Activated T-helper 1 cell treated with Interleukin-2 at 50 U/mL for 16 hours (primary cell): ENCODE measurements at places on chromosomes 5 and 9.

- no peak for DNase-seq
These were observed 5.9 kb upstream of the CDH6 start for GRCh38 chr5:31187591-31187990.

DNA sequence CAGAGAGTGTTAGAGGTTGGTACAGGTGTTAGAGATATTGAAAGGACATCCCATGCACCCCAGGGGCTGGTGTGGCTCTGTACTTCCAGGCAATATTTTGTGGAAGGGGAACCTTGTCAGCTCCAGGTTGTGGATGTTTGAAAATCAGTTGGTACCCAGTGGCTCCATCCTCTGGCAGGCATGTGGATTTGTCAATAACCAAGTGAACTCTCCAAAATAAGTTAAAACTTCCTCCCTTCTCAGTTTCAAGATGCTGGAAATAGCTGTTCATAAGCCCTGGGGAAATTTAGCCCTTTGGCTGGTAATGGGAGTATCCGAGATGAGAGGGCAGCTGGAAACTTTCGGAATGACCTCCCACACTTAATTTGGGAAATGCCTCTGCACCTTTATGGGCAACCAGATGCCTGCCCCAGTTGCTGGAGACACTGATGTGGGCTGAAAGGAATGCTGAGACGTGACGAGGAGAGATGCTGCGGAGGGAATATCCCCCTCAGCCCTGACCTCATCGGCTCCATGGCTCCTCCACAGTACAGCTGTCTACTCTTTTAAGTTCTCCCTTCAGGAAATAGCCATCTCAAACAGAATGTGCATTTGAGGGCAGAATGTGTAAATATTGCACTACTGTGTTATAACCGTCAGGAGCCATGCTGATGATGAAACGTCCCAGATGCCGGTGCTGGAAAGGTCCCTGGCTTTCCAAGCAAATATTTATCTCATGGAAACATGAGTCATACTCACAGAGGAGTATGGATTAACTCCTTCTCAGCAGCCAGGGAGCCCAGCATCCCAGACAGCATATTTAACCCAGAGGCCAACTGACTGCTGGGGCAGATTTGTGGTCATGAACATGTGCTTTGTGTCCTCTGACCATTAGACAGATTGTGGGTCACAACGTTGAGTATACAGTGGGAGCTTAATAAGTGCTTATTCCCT is 29.5 kb downstream of the TGFBI start:
- no peak for DNase-seq

GRCh38 chr9:21810388-21810787 is 8.0 kb downstream of the MTAP start:
- no peak for DNase-seq

DNA sequence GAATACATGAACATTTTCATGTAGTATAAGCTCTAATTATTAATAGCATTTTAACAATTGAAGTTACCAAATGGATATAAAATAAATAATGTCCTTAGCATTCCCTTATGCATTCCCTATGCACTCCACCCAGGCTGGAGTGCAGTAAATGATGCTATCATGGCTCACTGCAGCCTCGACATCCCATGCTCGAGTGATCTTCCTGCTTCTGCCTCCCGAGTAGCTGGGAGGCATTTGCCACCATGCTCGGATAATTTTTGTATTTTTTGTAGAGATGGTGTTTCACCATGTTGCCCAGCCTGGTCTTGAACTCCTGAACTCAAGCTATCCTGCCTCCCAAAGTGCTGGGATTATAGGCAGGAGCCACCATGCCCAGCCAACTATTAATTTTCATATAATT is 184.0 kb downstream of the PBX3 start:
- DNase-seq = no peak

DNA sequence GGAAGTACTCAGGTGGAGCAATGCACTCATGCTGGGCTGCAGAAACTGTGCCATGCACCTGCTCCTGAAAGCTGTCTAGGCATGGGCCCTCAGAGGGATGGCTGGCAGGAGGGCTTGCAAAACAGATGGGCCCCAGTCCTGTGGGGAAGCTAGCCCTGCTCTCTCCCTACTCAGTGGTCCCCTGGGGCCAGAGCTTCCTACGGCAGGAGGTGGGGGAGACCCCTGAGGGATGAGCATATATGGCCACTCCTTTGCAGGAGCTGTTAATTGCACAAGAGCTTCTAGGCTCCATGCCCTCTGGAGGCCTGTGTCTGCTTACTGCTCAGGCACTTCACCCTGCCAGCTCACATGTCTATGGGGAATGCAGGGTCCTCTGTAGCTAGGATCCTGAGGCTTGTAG is 545.3 kb upstream of the PTPRD start:
- DNase-seq = no peak

DNA sequence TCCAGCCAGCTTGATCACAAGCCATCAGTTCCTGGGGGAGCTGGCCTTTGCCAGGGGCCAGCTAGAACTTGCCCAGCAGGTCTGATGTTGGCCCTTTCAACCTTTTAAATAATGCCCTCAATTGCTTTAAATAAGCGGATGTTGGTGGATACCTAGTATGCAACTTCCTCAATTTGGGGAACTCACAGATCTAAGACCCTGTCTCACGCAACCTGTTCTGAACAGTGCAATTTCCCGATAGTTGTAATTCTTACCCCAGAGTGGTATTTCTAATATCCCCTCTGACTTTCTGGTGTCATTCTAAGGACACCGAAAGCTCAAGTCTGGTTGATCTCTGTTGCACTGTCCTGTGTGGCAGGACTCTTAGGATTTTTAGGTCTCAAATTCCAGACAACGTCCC is 23.1 kb downstream of the GALNT12 start:
- DNase-seq = no peak

GRCh38 chr9:72945391-72945790 is 7.5 kb downstream of the ALDH1A1 start:
- no peak for DNase-seq

GRCh38 chr5:134100283-134101091 is 14.0 kb upstream of the TCF7 start:
- peak; percentile 71 for DNase-seq

DNA sequence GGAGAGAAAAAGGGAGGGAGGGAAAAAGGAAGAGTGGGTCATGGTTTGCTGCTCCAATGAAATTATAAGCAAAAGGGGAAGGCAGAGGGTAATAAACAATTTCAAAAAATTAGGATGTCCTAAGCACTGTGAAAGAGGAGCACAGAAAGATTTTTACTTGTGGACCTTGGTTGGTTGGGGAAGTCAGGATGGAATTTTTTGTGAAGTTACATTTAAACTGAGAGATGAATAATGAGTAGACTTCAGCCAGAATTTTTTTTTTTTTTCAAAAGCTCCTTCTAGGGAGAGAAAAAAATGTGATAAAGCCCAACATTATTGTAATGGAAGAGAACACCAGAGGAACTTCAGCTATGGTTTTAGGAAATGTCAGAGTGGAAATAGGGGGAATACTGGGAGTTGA is 515.9 kb upstream of the PAPPA start:
- no peak for DNase-seq

DNA sequence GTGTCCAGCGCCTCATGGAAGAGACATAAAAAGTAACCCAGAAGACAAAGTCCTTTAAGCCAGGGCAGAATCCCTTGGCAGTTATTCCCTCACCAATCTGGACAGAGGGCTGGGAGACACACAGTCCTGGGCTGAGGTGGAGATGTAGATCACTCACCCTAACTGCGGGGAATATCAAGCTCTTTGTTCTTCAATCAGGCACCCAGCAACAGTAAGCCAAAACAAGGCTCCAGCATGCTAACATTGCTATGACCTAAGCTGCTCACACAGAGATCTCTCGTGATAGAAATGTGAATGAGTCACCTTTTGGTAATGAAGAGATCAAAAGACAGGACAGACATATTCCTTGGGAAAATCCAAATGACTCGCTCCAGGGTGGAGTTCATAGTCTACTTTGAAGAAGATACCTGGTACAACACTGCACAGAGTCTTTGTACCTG is 101.3 kb downstream of the FBN2 start:
- DNase-seq = no peak

DNA sequence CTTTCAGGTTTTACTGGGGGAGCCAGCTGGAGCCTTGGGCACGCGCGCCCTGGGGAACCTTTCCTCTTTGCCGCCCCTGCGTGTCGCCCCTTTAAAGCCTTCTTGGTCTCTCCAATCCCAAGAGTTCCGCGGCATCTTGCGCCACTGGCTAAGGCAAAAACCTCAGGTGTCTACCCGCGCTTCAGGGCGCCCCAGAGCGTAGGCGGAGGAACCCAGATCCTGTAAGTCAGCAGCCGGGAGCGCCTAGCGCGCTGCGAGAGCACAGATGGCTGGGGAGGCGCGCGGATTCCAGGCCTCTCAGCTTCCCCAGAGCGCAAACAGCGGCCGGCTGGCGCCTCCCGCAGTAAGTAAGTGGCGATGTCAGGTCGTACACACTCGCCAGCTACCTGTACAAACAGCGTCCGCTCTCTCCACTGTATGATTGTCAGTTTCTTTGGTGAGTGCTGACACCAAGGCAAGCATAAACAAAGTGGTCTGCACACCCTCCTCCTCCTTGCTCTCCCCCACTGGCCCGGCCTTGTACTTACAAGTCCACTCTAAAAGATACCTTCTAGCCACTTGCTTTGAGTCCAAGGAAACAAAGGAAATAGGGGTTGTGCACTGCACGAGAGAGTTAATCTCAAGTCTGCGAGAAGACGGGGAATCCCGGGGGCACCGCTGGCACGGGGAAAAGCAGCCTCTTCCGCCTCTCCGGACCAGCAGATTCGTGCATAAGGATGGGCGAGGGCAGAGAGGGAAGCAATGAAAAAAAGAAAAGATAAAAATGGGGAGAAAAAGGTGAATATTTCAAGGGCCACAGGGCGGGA is 2.9 kb downstream of the HTR1A start:
- no peak for DNase-seq

GRCh38 chr5:98458004-98458403 is 315.5 kb upstream of the RGMB start:
- DNase-seq = no peak

DNA sequence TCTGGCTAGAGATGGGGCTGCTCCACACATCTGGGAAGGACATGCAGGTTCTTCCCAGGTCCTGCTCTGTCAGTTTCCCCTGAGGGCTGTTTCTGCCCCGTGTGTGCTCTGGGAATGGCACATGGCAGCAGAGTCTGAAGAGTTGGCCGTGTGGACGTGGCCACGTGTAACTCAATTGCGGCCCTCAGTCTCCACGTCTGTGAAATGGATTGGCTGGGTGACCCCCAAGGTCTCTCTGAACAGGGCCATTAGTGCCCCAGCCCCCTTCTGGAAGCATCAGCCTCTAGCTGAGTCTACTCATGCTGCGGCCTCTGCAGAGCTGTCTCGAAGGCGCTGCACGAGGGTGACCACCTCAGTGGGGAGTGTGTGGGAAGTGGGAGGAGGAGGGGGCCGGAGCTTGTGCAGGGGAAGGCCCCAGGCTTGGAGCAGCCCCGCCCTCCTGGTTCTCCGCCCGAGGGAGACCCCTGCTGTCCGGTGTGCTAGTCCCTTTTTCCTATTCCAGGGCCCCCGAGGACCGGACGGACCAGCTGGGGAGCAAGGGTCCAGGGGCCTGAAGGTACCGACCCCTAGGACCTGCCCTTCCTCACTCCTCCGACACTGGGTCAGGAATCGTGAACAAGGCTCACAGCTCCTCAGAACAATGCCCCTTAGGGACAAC is 58.9 kb upstream of the ORM1 start:
- no peak for DNase-seq

DNA sequence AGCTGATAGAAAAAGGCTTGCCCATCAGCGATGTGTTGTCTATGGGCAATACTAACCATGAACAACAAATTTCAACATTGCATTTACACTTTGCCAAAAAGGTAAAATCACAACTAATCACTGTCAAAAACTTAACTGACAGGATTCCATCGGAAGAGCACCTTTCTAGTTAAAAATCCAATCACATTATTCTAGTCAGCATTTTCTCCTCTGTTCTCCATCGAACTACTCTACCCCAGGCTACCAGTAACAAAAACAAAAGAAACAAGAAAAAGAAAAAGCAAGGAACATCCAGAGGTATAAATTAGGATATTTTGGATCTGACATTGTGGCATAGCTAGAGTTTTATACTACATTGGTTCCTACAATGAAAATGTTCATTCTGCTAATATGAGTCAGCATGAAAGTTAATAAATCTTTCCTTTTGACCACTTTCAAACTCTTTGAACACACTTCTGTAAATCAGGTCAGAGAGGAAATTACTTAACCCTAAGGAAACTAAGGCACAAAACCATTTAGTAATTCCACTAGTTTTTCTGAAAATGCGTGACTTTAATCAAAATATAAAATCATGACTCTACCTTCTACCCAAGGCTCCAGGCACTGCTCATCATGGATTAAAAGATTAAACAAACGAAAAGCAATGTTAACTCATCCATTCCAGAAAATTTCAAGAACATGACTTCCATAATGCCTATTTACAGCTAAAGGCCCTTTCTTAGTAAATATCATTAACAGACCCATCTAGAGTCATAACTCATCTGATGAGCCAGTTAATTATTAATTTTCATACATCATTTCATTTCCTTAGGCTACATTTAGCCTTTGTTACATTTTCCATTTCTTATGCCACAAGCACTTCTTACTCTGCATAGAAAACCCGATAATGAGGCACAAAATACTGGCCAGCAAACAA is 10.2 kb downstream of the GLIS3 start:
- DNase-seq = no peak

- DNase-seq = no peak
These were observed 106.6 kb upstream of the NMUR2 start for GRCh38 chr5:152511531-152512132.

DNA sequence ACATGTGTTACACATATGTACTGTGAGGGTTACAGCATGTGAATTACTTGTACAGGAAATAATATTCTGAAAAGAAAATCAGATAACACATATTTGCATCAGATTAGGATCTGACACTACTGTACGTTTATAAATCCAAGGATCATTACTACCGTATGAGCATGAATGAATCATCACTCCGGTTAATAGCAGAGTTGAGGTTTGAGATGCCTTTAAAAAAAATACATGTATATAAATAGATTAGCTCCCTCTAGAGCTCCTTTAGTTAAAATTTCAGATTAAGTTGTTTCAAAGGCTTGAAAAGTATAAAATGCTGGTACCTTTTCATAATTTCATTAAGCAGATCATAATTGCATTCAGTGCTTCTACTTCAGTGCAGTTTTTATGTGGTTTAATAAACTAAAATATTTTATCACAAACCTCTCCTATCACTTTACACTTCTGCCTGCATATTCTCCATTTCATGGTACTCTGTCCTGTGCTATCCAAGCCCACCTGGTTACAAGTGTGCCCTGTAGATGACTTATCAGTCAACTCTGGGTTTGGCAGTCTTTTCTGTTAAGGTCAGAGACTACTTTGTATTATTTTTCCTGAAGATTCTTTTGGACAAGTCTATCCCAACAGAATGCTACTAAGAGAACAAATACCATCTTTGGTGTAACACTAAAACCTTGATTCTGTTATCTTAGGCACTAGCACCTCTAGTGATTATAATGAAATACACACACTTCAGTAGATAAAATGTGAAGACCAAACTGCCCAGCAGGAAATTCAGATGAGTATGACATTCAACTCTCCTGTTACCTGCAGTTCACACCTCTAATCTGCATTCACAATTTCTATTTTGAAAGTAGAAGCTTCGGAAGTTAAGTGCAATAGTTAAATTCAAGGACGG is 48.0 kb upstream of the POU5F2 start:
- no peak for DNase-seq

- no peak for DNase-seq
These were observed 711 bp downstream of the PGGT1B start for GRCh38 chr5:115262011-115262320.

- DNase-seq = no peak
These were observed 35.2 kb downstream of the COL23A1 start for GRCh38 chr5:178555005-178555404.

GRCh38 chr5:139817362-139817761 is 21.8 kb downstream of the PSD2 start:
- no peak for DNase-seq

- DNase-seq = no peak
These were observed 210.9 kb downstream of the GAPVD1 start for GRCh38 chr9:125472562-125472925.
